ENCODE measurements at places on chromosomes 11 and 22.
A peak's percentile ranks its signal among the peaks of the same experiment; 100 is the strongest.

- DNase-seq, result no peak
Measured at GRCh38 chr11:30225642-30226041, 5.2 kb upstream of the FSHB start.

DNA sequence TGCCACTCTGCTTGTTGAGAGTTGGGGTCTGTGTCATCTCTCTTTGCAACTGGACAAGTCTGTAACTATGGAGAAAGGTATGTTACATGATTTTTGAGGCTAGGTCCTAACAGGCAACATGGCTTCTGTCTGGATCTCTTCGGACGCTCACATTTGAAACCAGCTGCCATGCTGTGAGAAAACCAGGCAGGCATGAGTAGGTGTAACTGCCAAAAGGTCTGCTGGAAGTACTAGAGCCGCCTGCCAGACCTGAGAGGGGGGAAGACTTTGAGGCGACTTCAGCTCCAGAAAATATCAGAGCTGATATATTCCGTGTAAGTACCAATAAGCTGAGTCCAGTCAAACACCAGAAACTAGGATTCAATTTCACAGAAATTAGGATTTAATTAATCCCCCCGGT, 579.5 kb downstream of the LRRC4C start:
- DNase-seq, result no peak

- peak; percentile 91 for DNase-seq
Measured at GRCh38 chr11:9760193-9760575, 96.3 kb downstream of the SWAP70 start.

DNA sequence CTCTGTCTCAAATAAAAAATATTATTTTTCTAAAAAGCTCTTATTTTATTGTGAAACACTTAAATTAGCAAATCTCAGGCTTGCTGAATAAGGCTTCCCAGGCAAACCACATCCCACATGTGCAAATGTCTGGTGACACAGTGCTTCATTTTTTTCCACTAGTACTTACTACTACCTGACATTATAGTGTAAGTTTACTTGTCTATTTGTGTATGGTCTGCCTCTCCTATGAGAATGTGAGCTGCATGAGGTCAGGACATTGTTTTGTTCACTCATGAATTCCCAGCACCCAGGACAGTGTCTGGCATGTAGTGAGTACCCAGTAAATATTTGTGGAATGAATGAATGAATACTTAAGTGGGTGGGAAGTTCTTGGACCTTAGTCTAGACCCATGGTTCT, 103.1 kb downstream of the PTPRJ start:
- no peak for DNase-seq

GRCh38 chr11:1706634-1707400, 9.8 kb downstream of the KRTAP5-6 start:
- peak; percentile 38 for DNase-seq

- DNase-seq, result no peak
Measured at GRCh38 chr11:27294654-27295053, 68.4 kb downstream of the CCDC34 start.

- DNase-seq, result peak; percentile 94
Measured at GRCh38 chr11:19027829-19028595, 32.5 kb downstream of the MRGPRX2 start.

DNA sequence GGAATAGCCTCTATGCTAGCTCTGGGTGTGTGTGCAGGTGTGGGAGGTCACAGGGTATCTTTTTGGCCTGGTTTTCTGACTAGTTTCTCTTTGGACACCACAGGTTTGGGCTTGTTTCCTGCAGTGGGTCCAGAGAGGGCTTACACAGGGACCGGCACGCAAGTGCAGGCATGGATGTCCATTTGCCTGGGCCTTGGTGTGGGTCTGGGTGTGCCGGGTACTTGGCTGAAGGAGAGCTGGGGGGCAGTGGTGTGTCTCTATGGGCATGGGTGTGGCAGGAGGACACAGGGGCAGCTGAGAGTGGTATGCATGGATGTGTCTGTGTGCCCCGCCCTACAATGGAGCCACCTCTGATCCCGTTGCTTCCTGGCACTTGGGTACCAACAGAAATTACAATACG, 7.5 kb upstream of the KCNJ11 start:
- no peak for DNase-seq

- no peak for DNase-seq
Measured at GRCh38 chr11:109770323-109770722, 322.9 kb upstream of the ZC3H12C start.

- DNase-seq, result peak; percentile 49
Measured at GRCh38 chr11:14373941-14374646, 15.1 kb upstream of the RRAS2 start.

DNA sequence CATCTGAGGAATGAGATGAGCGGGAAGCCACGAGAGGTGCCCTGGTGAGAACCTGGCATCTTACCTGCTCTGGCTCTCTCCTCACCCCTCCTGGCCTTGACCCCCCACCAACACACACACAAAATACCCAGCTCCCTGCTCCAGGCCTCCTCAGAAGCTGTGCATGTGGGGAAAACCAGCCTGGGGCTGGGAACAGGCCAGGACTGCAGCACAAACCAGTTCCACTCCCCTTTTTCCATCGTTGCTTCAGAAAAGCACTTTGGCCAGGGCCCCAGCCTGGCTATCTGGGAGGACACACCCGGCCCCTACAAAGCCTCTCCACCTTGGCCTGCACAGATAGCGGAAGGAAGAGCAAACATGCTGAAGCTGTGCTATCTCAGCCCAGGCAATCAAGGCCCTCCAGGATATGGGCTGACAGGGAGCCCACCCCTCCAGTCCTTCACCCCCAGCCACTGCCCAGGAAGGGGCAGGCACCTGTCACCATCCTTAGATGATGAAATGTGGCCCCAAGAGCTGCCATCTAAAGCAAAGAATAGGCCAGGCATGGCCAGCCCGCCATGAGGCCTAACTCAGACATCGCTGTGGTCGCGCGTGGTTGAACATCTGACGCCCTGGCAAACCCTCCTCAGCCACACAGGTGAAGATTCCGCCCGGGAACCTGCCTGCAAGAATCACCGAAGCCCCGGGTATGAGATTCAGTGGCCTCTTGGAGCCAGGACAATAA, 35.4 kb downstream of the PISD start:
- no peak for DNase-seq

DNA sequence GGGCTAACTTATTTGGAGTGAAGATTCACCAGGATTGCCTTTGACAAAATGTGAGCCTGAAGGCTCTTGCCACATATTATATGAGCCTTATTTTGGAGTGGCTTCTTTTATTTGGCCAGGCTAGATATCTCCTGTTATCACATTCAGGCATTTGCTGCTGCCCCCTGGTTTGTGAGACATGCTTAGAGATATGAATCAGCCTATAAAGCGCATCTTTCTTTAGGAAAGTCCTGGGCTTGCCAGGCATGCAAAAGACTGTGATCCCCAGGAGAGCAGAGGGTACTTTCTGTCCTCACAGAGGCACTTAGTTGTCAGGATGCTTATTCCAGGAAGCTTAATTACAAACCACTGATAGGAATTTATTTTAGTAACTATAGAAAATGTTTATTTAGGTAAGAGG, 333.3 kb downstream of the FAT3 start:
- no peak for DNase-seq

DNA sequence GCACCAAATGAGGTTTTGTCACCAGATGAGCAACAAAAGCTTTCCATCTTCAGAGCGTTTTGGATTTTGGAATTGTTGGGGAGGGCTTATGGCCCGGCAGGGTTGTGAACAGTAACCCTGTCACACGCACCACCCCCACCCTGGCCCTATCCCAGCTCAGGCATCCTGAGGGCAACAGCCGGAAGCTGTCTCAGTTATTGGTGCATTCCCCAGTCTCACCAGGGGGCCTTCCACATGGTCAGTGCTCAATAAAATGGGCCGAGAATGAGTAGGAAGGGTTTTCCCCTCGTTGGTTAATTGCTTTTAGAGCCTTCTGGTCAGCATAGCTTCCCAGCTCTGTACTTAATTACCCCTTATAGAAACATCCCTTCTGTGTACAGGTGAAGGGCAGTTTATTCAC, 46.0 kb downstream of the LRP5 start:
- no peak for DNase-seq

- peak; percentile 80 for DNase-seq
Measured at GRCh38 chr11:95923728-95924413, at the start of gene MTMR2. Gene MTMR2 (minus strand): TSS chr11:95924107. CDS start chr11:95923954, 153 bp downstream.

GRCh38 chr22:50563413-50564160, 868 bp upstream of the SYCE3 start:
- DNase-seq, result no peak

GRCh38 chr11:108224911-108225786, 2.3 kb downstream of the ATM start:
- DNase-seq, result no peak

DNA sequence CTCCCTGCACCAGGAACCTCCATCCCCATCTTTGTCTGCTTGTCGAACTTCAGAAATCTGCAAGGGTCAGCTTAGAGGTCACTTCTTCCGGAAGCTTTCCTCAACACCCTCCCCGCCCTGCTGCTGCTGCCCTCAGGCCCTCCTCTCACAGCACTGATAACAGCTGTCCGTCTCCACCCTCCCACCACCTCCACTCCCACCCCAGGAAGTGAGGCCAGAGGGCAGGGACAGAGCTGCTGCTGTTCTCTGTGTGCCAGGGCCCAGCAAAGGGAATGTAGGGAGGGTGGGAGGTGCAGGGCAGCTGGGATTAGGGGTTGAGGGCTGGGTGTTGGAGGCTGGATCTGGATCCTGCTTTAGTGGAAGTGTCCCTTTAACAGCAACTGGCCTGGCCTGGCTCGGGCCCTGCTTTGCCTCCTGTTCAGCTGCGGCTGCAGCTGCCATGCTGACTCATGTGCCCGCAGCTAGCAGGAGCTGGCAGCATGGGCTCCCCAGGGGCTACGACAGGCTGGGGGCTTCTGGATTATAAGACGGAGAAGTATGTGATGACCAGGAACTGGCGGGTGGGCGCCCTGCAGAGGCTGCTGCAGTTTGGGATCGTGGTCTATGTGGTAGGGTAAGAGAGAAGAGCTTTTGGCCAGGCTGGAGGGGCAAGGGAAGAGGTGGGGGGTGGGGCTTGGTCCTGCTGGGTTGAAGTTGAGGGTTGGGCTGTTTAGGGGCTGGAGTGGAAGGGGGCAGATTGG, at the start of gene P2RX6:
Gene P2RX6 (plus strand): TSS at position 440 of the 740 bp plus-strand sequence. CDS start 10 bp downstream, at position 450.
- peak; percentile 63 for DNase-seq

DNA sequence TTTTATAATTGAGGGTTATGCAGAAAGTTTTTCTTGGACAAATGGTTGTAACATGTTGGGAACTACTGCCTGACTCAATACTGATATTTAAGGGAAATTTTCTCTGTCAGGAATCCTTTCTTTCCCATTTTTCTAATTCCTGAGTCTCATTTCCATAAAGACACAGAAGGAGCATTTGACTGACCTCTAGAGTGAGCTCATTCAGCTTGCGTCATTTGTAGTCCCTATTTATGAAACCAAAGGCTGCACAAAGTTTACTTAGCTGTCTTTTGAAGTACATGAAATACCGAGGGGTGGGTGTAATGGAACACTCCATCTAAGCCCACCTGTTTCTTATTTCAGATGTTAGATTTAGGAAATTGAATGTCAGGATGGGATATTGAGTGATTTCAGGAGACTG, 359.5 kb upstream of the C11orf87 start:
- DNase-seq, result no peak

DNA sequence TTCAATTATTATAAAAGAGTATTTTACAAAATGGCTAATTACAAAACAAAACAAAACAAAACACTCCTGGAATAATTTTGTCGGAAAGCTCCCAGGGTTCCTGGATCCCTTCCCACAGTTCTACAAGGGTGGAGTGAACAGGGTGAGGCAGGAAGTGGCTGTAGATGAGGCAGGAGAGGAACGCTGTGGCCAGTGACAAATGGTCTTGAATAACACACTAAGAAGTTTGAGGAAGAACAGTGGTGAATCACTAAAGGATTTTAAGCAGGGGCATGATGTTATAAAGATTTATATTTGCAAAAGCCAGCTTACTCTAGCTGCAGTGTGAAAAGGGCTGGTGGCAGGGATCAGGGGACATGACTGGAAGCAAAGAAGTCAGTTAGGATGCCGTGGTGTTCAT, 33.8 kb upstream of the APOA1 start:
- peak; percentile 94 for DNase-seq

GRCh38 chr11:83278351-83278750, 7.8 kb downstream of the CCDC90B start:
- DNase-seq, result no peak

- DNase-seq, result no peak
Measured at GRCh38 chr22:49735411-49735900, 92.2 kb downstream of the BRD1 start.

DNA sequence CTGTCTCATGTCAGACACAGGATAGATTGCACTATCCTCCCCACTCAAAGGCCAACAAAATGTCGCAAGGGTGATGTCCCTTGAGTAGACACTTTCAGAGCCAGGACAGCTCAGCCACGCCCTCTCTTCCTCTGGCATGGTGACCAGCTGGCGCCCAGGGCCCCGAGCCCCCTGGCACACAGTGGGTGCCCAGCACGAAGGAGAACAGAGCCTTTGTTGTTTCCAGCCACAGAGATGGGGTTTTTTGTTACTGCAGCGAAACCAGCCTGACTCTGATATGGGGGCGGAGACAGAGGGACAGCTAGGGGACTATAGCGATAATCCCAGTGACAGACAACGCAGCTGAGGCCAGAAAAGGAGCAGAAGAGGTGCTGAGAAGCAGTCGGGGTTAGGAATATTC, 23.3 kb upstream of the CCND1 start:
- DNase-seq, result no peak

- DNase-seq, result peak; percentile 49
Measured at GRCh38 chr11:76566811-76567210, 103.7 kb downstream of the LRRC32 start.

DNA sequence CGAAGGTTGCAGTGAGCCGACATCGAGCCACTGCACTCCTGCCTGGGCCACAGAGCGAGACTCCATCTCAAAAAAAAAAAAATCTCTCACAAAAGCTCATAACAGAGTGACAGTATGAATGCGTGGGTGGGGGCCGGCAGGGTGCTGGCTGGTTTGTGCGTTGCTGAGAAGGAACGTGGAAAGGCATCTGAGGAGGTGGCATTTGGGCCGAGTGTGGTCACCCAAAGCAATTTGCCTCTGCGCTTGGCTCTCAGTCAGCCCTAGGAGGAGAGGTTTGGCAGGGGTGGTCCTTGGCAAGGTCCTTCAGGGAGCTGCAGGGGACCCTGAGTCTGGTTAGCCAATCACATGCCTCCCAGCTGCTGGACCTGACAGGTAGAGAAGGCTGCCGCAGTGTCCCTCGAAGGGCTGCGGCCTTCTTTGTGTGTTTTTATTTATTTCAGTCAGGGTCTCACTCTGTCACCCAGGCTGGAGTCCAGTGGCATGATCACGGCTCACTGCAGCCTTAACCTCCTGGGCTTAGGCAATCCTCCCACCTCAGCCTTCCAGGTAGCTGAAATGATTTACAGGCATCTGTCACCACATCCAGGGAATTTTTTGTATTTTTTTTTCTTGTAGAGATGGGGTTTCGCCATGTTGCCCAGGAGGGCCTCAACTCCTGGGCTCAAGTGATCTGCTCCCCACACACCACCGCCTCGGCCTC, 23.5 kb upstream of the OSBPL5 start:
- DNase-seq, result no peak

DNA sequence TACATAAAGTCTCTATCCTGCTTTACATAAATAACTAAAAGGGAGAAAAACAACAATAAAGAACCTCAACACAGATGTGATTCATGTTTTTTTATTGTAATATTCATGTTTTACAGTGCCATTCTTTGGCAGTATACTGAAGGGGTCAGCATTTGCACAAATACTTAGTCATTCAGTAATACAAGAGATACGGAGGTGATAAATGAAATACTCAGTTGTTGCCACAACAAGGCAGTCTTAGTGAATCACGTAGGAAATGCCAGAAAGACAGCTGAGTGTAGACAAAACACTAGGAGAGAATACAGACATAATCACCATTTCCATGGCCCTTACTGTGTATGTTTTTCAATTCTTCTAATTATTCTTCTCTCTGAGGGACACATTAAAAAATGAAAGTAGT, 910.4 kb downstream of the METTL15 start:
- peak; percentile 77 for DNase-seq
